ENCODE measurements at places on chromosomes 3 and 15. TPM values are rescaled to one million over a fixed set of nuclear protein-coding genes. Genes with fewer than 3 reads are reported as not detected.

- H3K36me3 ChIP-seq: peaks cover 22% of the 10 kb centered on the region
- H3K27ac ChIP-seq: peak overlapping the region; percentile 24
- DNase-seq: no peak
- no peak overlapping the region for H3K4me3 ChIP-seq
- no peaks in the 10 kb centered on the region for H3K27me3 ChIP-seq
Measured at GRCh38 chr3:119585208-119585607, 5.9 kb downstream of the ADPRH start.

DNA sequence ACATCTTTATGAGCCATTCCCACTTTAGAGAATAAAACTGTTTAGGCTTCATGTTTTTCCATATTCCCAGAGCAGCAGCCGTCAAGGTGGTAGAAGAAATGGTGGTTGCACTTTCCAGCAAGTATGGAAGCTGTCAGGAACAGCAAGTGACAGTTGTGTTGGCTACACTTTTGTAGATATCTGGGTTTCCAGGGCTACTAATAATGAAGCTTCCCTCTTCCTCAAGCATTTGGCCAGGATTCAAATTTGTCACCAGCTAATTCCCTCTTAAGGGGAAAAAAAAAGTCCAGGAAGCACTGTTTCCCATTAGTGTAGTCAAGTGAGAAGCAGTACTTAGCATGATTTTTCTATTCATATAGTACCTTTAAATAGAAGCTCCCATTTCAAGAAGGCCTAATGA is 252.8 kb downstream of the IGSF11 start:
- H3K27ac ChIP-seq: no peak overlapping the region
- H3K4me1 ChIP-seq: no peaks in the 10 kb centered on the region
- no peak overlapping the region for H3K4me3 ChIP-seq
- H3K36me3 ChIP-seq: no peaks in the 10 kb centered on the region
- DNase-seq: no peak
- H3K27me3 ChIP-seq: no peaks in the 10 kb centered on the region

GRCh38 chr3:32421185-32421584 is 29.5 kb downstream of the CMTM7 start:
- peaks cover 61% of the 10 kb centered on the region for H3K4me1 ChIP-seq
- no peak for DNase-seq
- H3K4me3 ChIP-seq: no peak overlapping the region
- H3K27me3 ChIP-seq: no peaks in the 10 kb centered on the region
- H3K36me3 ChIP-seq: no peaks in the 10 kb centered on the region

GRCh38 chr15:64897345-64897985 is 14.2 kb upstream of the ANKDD1A start:
- H3K36me3 ChIP-seq: no peaks in the 10 kb centered on the region
- DNase-seq: peak; percentile 78
- no peaks in the 10 kb centered on the region for H3K27me3 ChIP-seq

DNA sequence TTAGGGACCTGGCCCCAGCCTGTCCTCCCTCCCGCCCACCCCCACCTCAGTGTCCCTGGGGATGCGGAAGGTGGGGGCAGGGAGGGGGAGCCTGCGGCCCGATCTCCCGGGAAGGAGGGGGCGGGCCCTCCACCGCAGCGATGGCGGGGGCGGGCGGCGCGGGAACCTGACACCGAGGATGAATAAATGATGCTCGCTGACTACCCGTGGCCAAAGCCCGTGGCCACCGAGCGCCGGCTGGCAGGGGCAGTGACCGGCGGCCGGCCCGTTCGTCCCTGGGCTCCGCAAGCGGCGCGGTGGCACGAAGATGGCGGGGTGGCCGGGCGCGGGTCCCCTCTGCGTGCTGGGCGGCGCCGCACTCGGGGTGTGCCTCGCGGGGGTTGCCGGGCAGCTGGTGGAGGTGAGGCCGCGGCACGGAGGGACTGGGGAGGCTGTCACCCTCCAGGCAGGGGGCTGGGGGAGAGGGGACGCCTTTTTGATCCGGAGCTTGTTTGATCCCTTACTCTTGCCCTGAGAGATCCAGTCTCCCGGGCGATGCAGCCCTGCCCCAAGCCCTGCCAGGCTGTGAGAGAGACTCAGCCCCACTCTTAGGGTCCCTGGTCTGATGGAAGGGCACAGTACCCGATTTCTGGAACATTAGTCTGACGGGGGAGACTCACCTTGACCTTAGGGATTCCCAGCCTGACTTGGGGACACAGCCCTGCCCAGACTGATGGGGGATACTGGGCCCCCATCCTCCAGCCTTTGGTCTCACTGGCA is at the start of gene TMIE:
Gene TMIE (plus strand): TSS at position 212 of the 759 bp plus-strand sequence. CDS start 96 bp downstream, at position 308.
- DNase-seq: no peak
- no peaks in the 10 kb centered on the region for H3K36me3 ChIP-seq
- peaks cover 20% of the 10 kb centered on the region for H3K27me3 ChIP-seq
- H3K27ac ChIP-seq: peak within 1 kb of the TSS; percentile 41
- H3K4me1 ChIP-seq: peaks cover 36% of the 10 kb centered on the region
- H3K4me3 ChIP-seq: peak within 1 kb of the TSS; percentile 41

GRCh38 chr15:41968701-41969100 is 3.7 kb downstream of the EHD4 start:
- peak overlapping the region; percentile 0 for H3K4me3 ChIP-seq
- no peaks in the 10 kb centered on the region for H3K27me3 ChIP-seq
- DNase-seq: no peak
- H3K27ac ChIP-seq: peak overlapping the region; percentile 96
- H3K36me3 ChIP-seq: no peaks in the 10 kb centered on the region

DNA sequence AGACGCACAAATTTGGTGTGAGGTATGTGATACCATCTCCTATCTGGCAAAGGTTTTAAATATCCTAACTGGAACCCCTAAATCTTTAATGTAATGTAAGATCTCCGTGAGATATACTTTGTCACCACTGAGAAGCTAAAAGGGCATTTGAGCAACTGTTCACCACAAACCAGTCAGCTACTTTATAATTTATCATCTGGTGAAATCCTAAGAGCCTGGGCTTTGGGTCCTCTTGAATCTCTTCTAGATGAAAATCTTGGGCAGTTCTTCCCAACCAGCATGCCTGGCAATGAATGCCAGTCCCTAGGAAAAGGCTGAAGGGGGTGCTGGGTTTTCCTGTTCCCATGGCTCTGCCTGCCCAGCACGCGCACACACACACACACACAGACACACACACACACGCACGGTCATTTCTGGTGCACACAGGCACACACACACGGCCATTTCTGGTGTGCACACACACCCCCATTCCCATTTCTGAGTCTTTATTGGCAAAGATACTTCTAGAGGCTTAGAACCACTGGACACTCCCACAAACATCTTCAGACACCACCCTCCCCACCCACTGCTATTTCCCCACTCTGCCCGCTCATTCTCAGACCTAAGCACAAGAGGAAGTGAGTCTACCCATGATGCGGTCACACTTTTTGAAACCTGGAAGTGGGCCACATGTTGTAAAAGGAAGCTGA is 72.6 kb downstream of the MYO1E start:
- H3K4me3 ChIP-seq: peak overlapping the region; percentile 19
- H3K27me3 ChIP-seq: no peaks in the 10 kb centered on the region
- peak overlapping the region; percentile 58 for H3K27ac ChIP-seq
- no peaks in the 10 kb centered on the region for H3K36me3 ChIP-seq

DNA sequence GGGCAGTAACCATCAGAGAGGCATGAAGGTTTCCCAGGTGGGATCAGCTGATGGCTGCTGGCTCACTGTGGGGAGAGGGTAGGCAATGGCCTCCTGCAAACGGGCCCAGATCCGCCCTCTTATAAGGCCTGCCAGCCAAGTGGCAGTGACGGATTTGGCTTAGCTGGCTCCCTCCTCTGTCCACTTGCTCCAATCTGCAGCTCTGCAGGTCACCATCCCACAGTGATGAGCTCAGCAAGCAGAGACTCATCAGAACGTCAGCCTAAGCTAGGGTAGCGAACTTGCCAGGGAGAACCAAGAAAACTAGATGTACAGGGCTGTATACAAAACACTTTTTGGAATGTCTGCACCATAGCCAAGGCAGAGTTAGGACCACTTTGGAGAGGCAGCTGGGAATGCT is 62.8 kb upstream of the DCLK3 start:
- H3K27ac ChIP-seq: no peak overlapping the region
- H3K36me3 ChIP-seq: peaks cover 75% of the 10 kb centered on the region
- H3K4me1 ChIP-seq: no peaks in the 10 kb centered on the region
- H3K27me3 ChIP-seq: no peaks in the 10 kb centered on the region
- no peak overlapping the region for H3K4me3 ChIP-seq
- no peak for DNase-seq

DNA sequence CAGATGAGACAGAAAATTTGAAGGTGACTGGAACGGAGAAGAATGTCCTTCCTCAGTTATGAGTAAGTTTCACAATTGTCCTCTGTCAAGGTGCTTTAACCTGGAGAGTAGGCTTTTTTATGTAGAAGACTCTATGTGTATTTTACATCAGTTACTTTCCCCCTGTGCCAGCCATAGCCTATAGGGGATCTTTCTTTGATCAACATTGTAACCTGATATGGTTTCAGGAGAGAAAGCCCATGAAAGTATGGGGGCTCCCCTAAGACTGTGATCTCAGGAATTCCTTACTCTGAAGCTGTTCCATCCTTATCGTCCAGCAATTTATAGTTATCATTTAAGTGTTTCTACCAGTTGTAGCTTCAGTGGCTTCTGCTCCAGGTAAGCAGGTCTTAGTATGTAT is 1076.3 kb upstream of the EPHA6 start:
- H3K27ac ChIP-seq: no peak overlapping the region
- no peaks in the 10 kb centered on the region for H3K36me3 ChIP-seq
- DNase-seq: no peak
- no peaks in the 10 kb centered on the region for H3K27me3 ChIP-seq

DNA sequence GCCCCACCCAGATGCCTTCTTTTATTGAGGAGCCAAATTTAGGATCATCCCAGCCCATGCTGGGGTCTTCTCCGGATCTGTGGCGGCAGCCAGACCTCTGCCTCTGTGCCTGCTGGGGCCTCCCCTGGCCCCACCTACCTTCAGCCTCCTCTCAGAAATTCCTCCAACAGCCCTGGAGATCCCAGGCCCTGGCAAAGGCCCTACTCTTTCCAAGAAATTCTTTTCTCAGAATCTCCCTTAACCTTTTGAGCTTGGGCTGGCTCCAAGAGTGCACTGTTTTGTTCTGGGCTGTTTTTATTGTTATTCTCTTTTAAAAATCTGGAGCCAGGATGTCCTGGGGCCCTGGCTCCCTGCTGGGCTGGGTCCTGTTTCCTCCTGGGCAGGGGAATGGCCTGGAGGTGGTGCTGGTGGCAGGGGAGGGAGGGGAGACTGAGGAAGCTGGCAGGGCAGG is 57.8 kb downstream of the GRIP2 start:
- DNase-seq: peak; percentile 34
- peaks cover 99% of the 10 kb centered on the region for H3K36me3 ChIP-seq
- H3K27me3 ChIP-seq: no peaks in the 10 kb centered on the region
- H3K27ac ChIP-seq: no peak overlapping the region
- H3K4me1 ChIP-seq: peaks cover 11% of the 10 kb centered on the region

DNA sequence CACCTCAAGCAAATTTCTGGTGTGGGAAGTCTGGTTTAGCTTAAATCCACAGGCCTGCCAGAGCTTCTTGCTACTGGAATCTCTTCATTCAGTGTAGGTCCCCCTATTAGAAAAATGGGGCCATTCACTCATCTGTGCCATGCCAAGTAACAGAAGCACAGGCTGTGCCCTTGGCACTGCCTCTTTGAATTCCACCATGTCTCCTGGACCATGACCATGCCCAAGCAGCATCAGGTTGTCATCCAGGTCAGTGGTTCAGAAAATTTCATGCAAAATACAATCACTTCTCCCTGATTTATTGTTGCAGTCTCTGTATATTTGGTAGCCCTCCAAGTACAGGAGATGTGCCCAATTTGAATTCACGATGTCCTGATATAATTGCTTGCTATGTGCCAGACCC is 602.1 kb upstream of the ZNF385D start:
- H3K4me1 ChIP-seq: no peaks in the 10 kb centered on the region
- H3K36me3 ChIP-seq: no peaks in the 10 kb centered on the region
- DNase-seq: no peak
- H3K27ac ChIP-seq: no peak overlapping the region
- H3K27me3 ChIP-seq: no peaks in the 10 kb centered on the region

DNA sequence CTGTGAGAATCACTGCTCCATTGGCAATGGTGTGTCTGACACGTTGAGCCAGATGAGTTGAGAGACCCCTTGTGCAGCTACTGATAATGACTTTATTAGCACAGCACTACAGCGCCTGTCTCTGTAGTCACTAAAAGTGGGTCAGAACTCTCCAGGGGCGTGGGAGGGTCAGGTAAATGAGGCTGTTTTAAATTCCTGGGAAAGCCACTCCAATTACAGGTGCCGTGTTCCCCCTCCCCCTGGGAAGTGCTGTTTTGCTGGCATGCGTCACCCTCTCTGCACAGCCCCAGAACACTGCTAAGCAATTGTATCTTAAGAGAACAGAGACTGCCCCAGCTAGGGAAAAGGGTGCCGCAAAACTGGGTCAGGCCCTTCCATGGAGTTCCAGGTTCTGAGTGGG is 21.5 kb upstream of the CPNE9 start:
- no peaks in the 10 kb centered on the region for H3K4me1 ChIP-seq
- no peak for DNase-seq
- peaks cover 100% of the 10 kb centered on the region for H3K36me3 ChIP-seq
- H3K4me3 ChIP-seq: no peak overlapping the region
- H3K27ac ChIP-seq: no peak overlapping the region

GRCh38 chr3:114155370-114155821 is 23.5 kb downstream of the DRD3 start:
- H3K4me3 ChIP-seq: no peak overlapping the region
- H3K4me1 ChIP-seq: peaks cover 7% of the 10 kb centered on the region
- H3K27me3 ChIP-seq: no peaks in the 10 kb centered on the region
- DNase-seq: no peak

- H3K4me3 ChIP-seq: no peak overlapping the region
- peaks cover 84% of the 10 kb centered on the region for H3K36me3 ChIP-seq
- H3K27ac ChIP-seq: no peak overlapping the region
- no peaks in the 10 kb centered on the region for H3K4me1 ChIP-seq
- no peaks in the 10 kb centered on the region for H3K27me3 ChIP-seq
- no peak for DNase-seq
Measured at GRCh38 chr15:63559753-63560152, 37.4 kb upstream of the FBXL22 start.

- H3K4me1 ChIP-seq: no peaks in the 10 kb centered on the region
- no peaks in the 10 kb centered on the region for H3K27me3 ChIP-seq
- no peak overlapping the region for H3K4me3 ChIP-seq
- no peak for DNase-seq
Measured at GRCh38 chr3:105767776-105768175, 101.0 kb downstream of the CBLB start.

- peaks cover 4% of the 10 kb centered on the region for H3K4me1 ChIP-seq
- peak overlapping the region; percentile 36 for H3K27ac ChIP-seq
- no peak for DNase-seq
- H3K36me3 ChIP-seq: no peaks in the 10 kb centered on the region
- no peaks in the 10 kb centered on the region for H3K27me3 ChIP-seq
- peak overlapping the region; percentile 8 for H3K4me3 ChIP-seq
Measured at GRCh38 chr3:15341030-15341726, 8.8 kb upstream of the SH3BP5 start.

- no peak for DNase-seq
- no peak overlapping the region for H3K4me3 ChIP-seq
- H3K4me1 ChIP-seq: peaks cover 9% of the 10 kb centered on the region
- H3K27ac ChIP-seq: no peak overlapping the region
Measured at GRCh38 chr15:52068004-52068615, 44.5 kb downstream of the BCL2L10 start.

- no peaks in the 10 kb centered on the region for H3K4me1 ChIP-seq
- H3K27me3 ChIP-seq: no peaks in the 10 kb centered on the region
- no peak overlapping the region for H3K27ac ChIP-seq
- H3K36me3 ChIP-seq: peaks cover 60% of the 10 kb centered on the region
- DNase-seq: no peak
Measured at GRCh38 chr15:51932161-51932560, 39.4 kb downstream of the LEO1 start.

The NOX5 gene
- total RNA-seq: not detected

The ACTC1 gene
- 0.62 TPM for total RNA-seq

The POLQ gene
- 0.56 TPM for total RNA-seq

The ECE2 gene
- total RNA-seq: not detected

The TRH gene
- total RNA-seq: not detected
